ENCODE measurements at places on chromosomes 12 and 14. TPM values are rescaled to one million over a fixed set of nuclear protein-coding genes. Genes with fewer than 3 reads are reported as not detected.
A peak's percentile ranks its signal among the peaks of the same experiment; 100 is the strongest.

- DNase-seq: peak; percentile 15
Measured at GRCh38 chr12:71725011-71725410, 29.7 kb upstream of the RAB21 start.

GRCh38 chr12:114760151-114760877, 76.3 kb upstream of the TBX3 start:
- no peak for DNase-seq

- no peak for DNase-seq
Measured at GRCh38 chr12:98449584-98449983, 65.8 kb upstream of the TMPO start.

The SYNDIG1L gene
- total RNA-seq: not detected

All from fibroblast of lung (primary cell).